ENCODE measurements at places on chromosomes 3 and 15.

GRCh38 chr3:17140670-17141505 is 256.1 kb downstream of the PLCL2 start:
- no peak for DNase-seq

DNA sequence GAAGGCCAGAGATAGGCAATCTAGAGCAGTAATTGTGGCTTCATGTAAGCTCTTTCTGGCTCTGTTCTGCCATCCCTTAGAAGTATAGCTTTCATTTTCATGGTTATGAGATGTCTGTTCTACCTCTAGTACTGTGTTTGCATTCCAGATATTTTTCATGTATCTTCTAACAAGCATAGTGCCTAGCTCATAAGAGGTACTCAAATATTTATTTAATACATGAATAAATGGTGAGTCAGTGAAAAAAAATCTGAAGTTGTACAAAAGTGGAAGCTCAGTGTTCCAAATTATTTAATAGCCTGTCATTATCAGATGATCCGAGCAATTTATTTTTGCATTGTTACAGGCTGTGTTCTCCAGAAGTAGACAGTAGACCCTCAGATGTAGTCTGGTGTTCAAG is 64.3 kb downstream of the OXSM start:
- DNase-seq, result no peak

GRCh38 chr15:70453766-70454165 is 309.6 kb downstream of the UACA start:
- no peak for DNase-seq

- no peak for DNase-seq
These were observed 29.4 kb downstream of the ULK4 start for GRCh38 chr3:41932464-41932863.

- no peak for DNase-seq
These were observed 124.3 kb upstream of the TRIM42 start for GRCh38 chr3:140553591-140553990.

- no peak for DNase-seq
These were observed 26.1 kb downstream of the FNDC3B start for GRCh38 chr3:172065527-172065926.

Measured in iPS DF 6.9 (cell line).